Thymus (tissue), 14 donors: ENCODE measurements at places on chromosomes 13 and 19.

GRCh38 chr13:30119476-30119875 is 187.9 kb downstream of the KATNAL1 start:
- no peaks in the 10 kb centered on the region for H3K36me3 ChIP-seq
- DNase-seq, result peak; percentile 74
- H3K27me3 ChIP-seq, result no peaks in the 10 kb centered on the region
- H3K4me1 ChIP-seq, result peaks cover 32% of the 10 kb centered on the region
- H3K27ac ChIP-seq, result peak overlapping the region; percentile 70

GRCh38 chr13:106376401-106377112 is 158.9 kb downstream of the EFNB2 start:
- DNase-seq, result no peak
- H3K27me3 ChIP-seq, result peaks cover 2% of the 10 kb centered on the region
- no peak overlapping the region for H3K4me3 ChIP-seq
- no peaks in the 10 kb centered on the region for H3K4me1 ChIP-seq
- H3K36me3 ChIP-seq, result no peaks in the 10 kb centered on the region

DNA sequence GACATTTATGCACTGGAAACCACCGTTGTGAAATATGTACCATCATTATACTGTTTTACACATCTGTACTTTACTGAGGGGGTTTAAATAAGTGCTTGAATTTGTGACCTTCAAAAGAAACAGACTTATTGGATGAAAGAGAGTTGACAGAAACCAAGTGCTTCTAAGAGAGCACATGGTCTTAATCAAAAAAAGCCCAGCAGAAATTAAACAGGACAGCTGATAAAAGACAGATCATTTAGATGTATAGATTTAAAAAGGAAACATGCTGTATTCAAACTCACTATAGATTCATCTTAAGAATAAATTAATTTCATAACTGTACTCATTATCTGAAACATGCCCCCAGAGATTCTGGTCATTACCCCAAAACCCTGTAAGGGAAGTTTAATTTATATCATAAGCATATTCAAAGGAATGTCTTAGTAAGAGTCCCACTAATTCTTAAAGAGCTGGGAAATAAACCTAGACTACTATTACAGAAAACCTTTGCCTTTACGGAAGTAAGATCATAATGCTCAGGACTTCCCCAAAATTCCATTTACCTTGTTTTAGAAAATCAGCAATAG is 421.8 kb downstream of the DCT start:
- H3K4me3 ChIP-seq, result no peak overlapping the region
- no peak overlapping the region for H3K27ac ChIP-seq
- no peaks in the 10 kb centered on the region for H3K36me3 ChIP-seq
- no peak for DNase-seq

DNA sequence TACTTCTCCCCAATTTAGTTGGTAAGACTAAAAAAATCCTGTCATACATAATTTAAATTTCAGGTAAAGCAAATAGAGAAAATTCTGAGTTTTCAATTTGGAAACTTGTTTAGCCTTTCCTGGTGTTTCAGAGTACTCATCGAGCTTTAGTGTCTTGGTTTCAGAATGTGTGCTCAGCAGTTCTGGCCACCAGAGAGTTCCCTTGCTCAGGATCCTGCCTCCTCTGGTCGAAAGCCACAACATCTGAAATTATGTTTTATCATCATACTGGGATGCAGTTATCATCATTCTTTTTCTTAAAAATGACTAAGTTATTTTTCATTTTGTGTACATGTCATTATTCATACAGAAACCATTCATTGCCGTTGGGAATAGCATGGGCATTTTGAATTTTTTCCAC is 263.2 kb upstream of the SPRY2 start:
- no peak overlapping the region for H3K27ac ChIP-seq
- no peak overlapping the region for H3K4me3 ChIP-seq
- no peaks in the 10 kb centered on the region for H3K4me1 ChIP-seq
- H3K36me3 ChIP-seq, result no peaks in the 10 kb centered on the region
- H3K27me3 ChIP-seq, result no peaks in the 10 kb centered on the region

- peak overlapping the region; percentile 4 for H3K4me3 ChIP-seq
- H3K4me1 ChIP-seq, result peaks cover 6% of the 10 kb centered on the region
Observed at GRCh38 chr19:46639358-46640182, 3.6 kb upstream of the GNG8 start.

GRCh38 chr13:110784704-110785103 is 71.2 kb downstream of the ING1 start:
- no peaks in the 10 kb centered on the region for H3K36me3 ChIP-seq
- no peaks in the 10 kb centered on the region for H3K27me3 ChIP-seq

DNA sequence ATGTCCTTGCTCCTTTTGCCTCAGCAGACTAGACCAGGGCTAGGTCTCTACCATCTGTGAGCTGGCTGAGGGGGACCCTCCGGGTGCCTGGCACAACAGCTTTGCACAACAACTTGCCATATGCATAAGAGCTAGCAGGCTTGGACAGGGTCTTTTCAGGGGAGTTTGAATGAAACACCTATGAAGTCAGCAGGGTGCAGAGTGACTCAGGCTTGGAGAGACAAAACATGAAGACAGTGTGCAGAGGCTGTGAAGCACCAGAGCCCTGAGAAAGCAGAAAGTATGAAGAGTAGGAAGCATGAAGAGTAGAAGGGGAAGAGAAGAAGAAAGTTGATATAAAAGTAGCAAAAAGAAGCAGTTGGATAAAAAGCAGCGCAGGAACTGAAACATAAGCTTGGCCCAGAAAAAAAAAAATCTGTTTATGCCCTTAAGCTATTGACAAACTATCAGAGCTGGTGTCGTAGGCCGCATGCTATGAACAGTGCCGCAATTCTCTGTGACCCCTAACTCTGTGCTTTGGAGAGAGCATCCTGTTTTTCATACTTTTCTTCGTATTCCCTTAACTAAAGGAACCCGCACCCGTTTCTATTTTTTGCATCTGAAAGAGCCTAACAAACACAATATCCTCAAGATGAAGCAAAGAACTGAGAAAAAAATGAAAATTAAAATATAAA is 52.7 kb upstream of the FAM216B start:
- no peaks in the 10 kb centered on the region for H3K36me3 ChIP-seq
- H3K27me3 ChIP-seq, result no peaks in the 10 kb centered on the region
- no peak overlapping the region for H3K4me3 ChIP-seq
- H3K27ac ChIP-seq, result no peak overlapping the region

DNA sequence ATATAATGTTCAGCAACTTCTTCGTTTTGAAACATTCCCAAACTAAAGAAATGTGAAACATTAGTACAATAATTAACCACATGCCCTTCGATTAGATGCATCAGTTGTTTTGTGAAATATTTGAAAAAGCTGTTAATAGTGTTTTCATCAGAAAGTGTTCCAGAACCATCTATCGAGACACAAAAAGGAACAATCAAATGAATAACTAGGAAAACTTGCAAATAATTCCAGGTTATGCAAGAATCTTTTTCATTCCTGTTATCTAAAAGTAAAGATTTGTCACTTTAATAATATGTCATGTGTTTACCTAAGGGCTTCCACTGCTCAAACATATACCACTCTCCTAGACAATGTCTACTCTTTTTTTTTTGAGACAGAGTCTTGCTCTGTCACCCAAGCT is 904.2 kb upstream of the MIR17HG start:
- no peaks in the 10 kb centered on the region for H3K4me1 ChIP-seq
- H3K4me3 ChIP-seq, result no peak overlapping the region
- H3K27ac ChIP-seq, result no peak overlapping the region
- H3K27me3 ChIP-seq, result no peaks in the 10 kb centered on the region
- no peaks in the 10 kb centered on the region for H3K36me3 ChIP-seq

DNA sequence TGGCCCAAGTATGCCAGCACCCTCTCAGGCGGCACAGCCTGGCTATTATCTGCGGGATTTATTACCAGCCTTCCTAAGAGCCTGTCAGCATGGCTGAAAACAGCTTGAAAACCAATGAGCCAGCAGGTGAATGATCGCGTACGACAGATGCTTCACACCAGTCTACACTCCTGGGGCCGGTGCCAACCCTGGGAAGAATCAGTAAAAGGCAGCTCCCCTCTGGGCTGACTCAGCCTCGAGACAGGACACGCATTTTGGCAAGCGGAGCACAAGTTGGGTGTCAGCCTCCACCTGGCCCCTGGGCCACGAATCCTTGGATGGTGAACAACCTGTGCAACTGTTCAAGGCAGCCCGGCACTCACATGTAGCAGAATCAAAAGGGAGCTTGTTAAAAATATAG is 15.6 kb downstream of the EMP3 start:
- H3K27me3 ChIP-seq, result no peaks in the 10 kb centered on the region
- H3K27ac ChIP-seq, result no peak overlapping the region
- H3K4me3 ChIP-seq, result no peak overlapping the region

DNA sequence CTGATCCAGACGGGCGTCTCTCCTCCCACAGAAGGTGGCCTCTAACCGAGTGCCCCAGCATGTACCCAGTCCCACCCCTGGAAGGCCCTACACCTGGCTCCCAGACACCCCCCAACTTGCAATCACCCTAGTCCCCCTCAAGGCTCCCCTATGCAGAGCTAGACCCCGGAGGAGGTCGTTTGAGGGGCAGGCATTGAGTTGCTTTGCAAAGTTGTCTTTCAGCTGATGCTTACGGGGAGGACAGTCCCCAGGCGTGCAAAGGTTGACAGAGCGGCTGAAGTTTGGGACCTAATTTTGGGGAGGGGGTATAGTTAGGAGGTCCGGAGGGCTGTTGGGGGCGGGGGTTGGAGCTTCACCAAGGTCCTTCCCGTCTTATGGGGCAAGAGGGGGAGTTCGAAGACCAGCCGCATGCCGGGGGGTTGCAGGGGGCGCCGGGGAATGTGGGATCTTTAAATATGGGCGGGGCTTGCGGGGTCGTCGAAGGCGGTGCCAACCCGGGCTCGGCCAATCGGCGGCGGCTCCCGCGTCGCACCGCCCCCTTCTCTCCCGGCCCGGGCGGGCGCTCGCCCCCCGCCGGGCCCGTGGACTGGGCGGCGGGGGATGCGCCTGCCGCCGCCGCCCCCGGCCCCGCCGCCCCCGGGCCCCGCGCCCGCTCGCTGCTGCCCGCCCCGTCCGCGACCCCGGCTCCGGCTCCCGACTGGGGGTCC is at the start of gene KCNN1:
Gene KCNN1 (plus strand): TSS at position 558 of the 707 bp plus-strand sequence. CDS start 6,782 bp downstream, outside the sequence.
- H3K4me1 ChIP-seq, result no peaks in the 10 kb centered on the region
- H3K27me3 ChIP-seq, result peaks cover 44% of the 10 kb centered on the region
- no peaks in the 10 kb centered on the region for H3K36me3 ChIP-seq
- H3K4me3 ChIP-seq, result peak within 1 kb of the TSS; percentile 23
- no peak for DNase-seq

DNA sequence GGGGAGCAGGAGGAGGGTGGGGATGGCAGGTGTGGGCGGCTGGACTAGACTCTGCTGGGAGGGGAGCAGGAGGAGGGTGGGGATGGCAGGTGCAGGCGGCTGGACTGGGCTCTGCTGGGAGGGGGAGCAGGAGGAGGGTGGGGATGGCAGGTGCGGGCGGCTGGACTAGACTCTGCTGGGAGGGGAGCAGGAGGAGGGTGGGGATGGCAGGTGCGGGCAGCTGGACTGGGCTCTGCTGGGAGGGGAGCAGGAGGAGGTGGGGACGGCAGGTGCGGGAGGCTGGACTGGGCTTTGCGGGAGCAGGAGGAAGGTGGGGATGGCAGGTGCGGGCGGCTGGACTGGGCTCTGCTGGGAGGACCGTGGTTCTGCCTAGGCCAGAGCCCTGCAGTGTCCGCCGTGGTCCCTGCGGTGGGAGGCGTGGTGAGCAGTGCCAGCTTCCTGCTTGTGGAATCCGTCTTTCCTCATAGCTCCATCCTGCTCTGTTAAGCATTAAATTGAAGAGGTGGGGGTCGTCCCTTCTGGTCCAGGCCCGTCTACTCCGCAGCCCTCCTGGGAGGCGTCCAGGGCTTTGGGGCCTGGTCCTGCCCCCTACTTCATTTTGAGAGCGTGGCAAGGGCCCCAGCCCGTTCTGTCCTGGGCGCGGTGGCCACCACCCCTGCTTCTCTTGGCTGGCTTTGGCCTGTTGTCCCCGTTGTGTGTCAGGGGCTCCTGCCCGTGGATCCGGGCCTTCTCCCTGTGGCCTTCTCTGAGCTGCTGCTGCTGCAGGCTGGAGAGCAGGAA is 4.7 kb downstream of the SPPL2B start:
- H3K27ac ChIP-seq, result peak overlapping the region; percentile 52
- no peak overlapping the region for H3K4me3 ChIP-seq
- no peaks in the 10 kb centered on the region for H3K27me3 ChIP-seq
- peaks cover 5% of the 10 kb centered on the region for H3K36me3 ChIP-seq

DNA sequence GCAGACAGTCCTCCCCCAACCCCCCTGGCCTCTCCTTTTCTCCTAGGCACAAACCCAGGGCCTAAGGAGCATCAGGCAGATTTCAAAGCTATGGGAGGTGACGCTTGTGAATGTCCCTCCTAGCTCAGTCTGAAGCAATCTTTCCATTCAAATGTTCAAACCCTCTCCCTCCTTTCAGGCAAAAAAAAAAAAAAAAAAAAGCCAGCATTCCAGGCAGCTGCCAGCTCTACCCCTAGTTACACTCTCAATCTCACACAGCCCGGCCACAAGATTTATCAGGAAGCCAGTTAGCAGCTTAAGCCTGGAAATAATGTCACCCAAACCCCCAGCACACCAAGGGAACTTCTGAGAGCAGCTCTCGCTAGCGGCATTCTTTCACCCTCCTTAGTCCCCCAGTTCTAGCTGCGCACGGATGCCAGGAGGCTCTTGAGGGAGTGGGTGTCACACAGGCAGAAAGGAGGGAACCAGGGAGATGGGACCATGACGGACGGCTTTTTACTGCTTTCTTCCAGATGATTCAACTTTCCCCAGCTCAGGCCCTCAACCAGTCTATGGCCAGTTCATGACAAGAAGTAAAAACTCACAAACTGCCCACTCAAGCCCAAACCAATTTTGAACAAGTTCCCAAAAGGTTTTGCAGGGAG is 6.3 kb downstream of the SH3GL1 start:
- no peak overlapping the region for H3K27ac ChIP-seq
- no peaks in the 10 kb centered on the region for H3K27me3 ChIP-seq
- no peak for DNase-seq
- peaks cover 31% of the 10 kb centered on the region for H3K4me1 ChIP-seq
- H3K36me3 ChIP-seq, result peaks cover 18% of the 10 kb centered on the region
- no peak overlapping the region for H3K4me3 ChIP-seq

- H3K4me1 ChIP-seq, result peaks cover 55% of the 10 kb centered on the region
- no peaks in the 10 kb centered on the region for H3K36me3 ChIP-seq
- no peak overlapping the region for H3K27ac ChIP-seq
- H3K4me3 ChIP-seq, result no peak overlapping the region
- no peaks in the 10 kb centered on the region for H3K27me3 ChIP-seq
Observed at GRCh38 chr13:30151388-30151787, 156.0 kb downstream of the KATNAL1 start.

DNA sequence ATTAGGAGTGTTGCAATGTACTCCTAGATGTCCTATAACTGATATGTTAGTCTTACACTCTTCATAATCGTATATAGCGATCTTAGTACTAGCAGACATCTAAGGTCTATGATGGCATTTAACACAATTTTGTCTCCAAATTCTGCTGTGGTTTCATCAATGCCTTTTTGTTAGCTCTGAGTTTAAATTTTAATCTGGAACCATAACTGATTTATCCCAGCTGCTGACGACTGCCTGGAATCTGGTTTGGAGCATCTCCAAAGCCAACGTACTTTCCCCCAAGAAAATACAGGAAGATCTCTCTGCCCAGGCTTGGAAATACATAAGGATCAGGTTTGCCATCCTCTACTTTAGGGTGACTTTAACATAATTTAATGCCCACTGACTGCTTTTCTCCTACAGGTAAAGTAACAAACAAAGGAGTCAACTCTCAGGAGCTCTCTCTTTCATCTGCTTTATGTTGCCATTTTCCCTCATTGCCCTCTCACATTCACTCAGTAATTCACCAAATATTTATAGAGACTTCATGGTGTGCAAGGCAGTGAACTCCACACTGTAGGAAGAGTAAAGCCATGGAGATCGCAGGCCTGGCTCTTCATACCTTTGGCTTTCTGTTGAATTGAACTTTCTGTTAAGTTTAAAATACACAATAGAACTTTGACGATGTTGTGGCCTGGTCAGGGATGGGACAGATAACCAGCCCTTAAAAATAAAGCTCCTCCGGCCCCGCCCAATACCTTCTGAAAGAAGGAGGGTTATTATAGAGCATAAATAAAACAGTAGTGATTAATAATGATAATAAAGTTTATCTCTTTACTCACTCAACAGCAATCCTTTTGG is 23.3 kb upstream of the SPART start:
- no peak overlapping the region for H3K27ac ChIP-seq
- DNase-seq, result no peak
- no peaks in the 10 kb centered on the region for H3K36me3 ChIP-seq
- no peaks in the 10 kb centered on the region for H3K27me3 ChIP-seq
- H3K4me3 ChIP-seq, result no peak overlapping the region
